Esophagus squamous epithelium (tissue), 5 donors: ENCODE measurements at places on chromosomes 2 and 18.

- no peak for DNase-seq
Observed at GRCh38 chr2:231455890-231456289, 8.4 kb downstream of the NCL start.

- no peak for DNase-seq
Observed at GRCh38 chr2:61044636-61045035, 21.0 kb upstream of the SANBR start.

- DNase-seq: no peak
Observed at GRCh38 chr2:147214914-147215313, 629.9 kb upstream of the ACVR2A start.

- no peak for DNase-seq
Observed at GRCh38 chr18:22559414-22560274, 141.9 kb upstream of the CTAGE1 start.

GRCh38 chr18:36769172-36769571 is 59.6 kb downstream of the TPGS2 start:
- no peak for DNase-seq

DNA sequence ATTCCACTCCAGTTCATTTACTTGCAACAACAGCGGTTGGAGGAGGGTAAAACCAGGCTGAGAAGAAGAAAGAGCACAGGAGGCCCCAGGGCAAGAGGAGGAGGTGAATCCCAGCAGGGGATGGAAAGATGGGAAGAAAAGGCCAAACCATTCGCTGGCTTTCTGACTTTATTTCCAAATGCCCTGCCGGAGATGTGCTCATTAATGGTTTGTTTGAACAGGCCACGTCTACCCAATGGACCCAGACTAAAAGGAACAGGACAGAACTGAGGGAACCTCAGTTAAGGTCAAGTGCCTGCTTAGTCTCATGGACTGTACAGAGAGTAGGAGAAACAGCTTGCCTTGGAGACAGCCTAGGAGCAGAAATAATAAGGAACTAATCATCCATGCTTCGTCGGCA is 121.6 kb upstream of the NDUFV2 start:
- no peak for DNase-seq

GRCh38 chr2:195051401-195051800 is 605.6 kb upstream of the SLC39A10 start:
- DNase-seq: no peak

DNA sequence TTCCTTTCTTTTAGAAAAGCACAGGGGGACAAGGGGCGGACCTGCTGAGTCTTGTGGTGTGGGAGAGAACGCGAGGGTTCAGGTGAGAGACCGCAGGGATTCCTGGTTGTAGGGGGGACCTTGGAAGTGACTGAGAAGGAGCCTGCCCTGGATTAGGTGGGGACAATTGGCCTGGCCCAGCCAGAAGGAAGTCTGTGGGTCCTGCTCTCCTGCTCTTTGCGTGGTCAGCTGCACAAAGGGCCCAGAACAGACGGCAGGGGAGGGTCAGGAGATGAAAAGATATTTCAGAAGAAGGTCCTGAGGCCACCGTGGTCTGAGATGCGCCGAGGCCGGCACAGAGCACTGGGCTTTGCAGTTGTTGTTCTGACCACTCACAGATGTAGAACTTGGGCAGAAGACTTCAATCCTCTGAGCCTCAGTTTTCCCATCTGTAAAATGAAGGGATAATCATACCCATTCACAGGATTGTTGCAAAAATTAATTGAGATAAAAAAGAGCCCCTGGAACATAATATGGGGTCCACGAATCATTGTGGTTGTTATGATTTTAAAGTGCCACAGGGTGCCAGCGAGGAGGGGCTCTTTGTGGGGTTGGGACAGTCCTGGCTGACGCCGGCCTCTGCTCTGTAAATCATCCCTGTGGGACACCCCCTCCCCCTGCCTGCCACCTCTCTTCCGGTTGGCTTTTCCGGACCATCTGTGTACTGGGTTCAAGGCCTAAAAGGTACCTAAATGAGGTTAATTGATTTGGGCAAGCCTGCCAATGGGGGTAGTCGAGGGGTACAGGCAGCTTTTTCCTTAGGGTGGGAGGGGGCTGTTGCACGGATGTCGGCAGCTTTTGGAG is 1.8 kb downstream of the LPIN1 start:
- no peak for DNase-seq

- no peak for DNase-seq
Observed at GRCh38 chr2:129481306-129482219, 497.9 kb upstream of the RAB6C start.

DNA sequence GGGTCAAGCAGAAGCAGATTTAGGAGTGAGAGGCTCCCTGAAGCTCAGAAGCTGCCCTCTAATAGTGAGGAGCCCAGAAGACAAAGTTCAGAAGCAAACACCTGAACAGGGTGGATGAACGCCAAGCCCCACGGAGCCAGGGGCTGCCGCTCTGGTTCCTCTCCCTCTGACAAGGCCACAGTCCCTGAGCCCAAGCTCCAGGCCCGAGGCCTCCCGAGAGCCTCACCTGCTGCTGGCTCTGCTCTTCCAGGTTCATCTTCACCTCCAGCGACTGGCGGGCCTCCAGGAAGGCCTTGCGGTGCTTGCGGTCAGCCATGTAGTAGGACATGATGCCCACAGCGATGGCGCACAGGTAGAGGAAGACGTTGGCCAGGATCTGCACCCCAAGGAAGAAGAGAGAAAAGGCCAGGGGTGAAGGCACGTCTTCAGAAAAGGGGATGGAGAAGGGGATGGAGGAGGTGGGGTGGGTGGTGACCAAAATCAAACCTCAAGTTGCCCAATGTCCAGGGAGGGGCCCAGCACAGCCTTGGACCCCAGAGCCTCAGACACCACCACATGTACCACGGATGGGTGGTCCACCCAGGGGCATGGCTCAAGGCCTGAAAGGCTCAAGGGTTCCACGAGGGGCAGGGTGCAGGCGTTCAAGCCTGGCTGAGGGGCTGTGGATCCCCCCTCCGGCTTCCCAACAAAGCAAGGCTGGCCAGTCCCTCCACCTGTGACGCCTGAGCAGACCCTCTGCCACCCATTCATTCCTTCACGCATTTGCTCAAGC is 47.5 kb downstream of the ADCY3 start:
- no peak for DNase-seq

GRCh38 chr2:1594373-1595171 is 149.7 kb downstream of the PXDN start:
- no peak for DNase-seq

DNA sequence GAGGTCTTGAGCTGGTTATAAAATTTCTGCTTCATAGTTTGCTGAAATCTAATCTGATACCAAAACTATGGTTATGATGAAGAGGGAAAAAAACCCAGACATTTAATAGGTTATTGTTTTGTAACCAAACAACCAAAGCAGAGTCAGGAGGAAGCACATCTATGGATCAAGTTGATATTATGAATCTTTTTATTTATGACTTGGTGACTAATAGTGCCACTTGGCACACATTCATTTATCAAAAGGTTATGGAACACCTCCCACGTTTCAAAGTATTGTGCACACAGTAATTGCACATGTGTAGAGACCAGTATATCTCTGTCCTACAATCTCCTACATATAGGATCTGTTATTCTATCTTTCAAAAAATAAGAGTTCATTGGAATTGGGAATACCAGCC is 93.0 kb downstream of the DPP4 start:
- no peak for DNase-seq

DNA sequence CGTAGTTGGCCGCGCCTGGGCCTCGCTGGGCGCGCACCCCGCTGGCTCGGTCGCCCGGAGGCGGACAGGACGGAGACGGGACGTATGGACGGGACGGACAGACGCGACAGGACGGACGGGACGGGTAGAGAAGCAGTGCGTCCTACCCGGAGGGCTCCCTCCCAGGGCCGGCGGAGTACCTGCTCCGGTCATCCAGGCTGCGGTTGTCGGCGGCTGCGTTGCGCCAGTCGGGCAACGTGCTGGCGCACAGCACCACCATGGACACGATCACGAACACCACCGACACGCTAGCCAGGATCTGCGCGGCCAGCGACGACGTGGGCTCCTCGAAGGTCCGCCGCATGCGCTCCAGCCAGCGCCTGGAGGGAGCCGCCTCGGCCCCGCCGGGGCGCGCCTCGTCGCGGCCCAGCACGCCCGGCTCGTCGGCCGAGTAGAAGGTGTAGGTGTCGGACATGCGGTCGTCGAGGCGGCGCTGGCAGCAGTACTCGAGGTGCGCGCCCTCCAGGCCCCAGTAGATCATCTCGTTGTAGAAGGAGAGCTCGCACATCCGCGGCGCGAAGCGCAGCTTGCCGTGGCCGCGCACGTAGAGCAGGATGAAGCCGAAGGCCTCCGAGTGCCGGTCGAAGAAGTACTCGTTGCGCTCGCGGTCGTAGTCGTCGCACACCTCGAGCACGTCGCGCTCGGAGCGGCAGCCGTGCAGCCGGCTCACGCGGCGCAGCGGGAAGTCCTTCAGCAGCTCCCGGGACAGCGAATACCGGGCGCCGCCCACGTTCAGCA is 903 bp downstream of the KCNG3 start:
- no peak for DNase-seq

- no peak for DNase-seq
Observed at GRCh38 chr18:8615397-8616027, 6.3 kb downstream of the RAB12 start.

- no peak for DNase-seq
Observed at GRCh38 chr2:126674075-126674744, 18.3 kb downstream of the GYPC start.

DNA sequence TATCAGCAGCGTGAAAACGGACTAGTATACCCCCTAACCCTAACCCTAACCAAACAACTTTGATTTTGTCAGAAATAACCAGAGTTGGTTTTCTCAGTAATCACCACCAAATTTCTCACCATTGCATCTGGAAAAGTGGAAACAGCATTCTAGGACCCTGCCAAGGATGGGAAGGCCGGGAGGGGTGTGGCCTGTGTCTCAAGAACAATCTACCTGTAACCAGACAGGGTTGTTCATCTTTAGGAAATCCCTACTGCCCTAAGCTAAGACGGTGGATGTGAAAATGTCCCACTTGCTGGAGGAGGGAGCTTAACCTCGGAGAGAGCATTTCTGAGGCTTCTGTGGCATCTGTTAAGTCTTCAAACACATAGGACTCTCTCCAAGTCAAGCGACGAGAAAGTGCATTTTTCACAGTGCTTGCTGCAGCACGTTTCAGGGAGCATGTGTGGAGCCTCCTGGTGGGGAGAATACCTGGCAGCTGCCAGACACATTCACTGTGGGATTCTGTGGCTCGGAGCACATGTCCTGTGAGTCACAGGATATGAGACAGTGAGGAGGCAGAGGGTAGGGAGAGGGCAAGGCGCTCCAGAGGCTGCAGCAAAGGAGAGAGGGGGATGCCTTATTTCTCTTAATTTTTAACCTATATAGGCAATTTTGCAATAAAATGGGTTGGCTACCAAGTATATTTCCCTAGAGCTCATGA is 207.5 kb downstream of the SPP2 start:
- no peak for DNase-seq

DNA sequence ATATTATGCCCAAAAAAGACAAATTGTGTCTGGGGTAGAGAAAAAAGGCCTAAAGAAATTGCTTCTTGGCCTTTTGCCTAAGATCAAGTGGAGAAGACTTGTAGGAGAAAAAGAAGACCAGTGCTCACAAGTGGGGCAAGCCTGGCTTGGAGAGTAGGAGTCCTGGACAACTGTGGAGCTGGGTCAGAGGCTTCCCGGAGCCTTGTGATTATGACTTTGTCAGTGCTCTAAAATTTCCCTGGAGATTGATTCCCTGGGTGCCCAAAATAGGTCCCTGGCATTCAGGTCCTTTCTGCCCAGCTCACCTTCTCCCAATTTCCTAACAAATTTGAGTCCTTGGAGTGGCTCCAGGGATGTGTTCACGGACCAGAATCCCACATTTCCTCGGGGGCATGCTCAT is 787 bp upstream of the TRIM54 start:
- no peak for DNase-seq

GRCh38 chr2:102848366-102848839 is 86.6 kb downstream of the TMEM182 start:
- DNase-seq: no peak

GRCh38 chr2:216195565-216196029 is 86.4 kb downstream of the XRCC5 start:
- no peak for DNase-seq

DNA sequence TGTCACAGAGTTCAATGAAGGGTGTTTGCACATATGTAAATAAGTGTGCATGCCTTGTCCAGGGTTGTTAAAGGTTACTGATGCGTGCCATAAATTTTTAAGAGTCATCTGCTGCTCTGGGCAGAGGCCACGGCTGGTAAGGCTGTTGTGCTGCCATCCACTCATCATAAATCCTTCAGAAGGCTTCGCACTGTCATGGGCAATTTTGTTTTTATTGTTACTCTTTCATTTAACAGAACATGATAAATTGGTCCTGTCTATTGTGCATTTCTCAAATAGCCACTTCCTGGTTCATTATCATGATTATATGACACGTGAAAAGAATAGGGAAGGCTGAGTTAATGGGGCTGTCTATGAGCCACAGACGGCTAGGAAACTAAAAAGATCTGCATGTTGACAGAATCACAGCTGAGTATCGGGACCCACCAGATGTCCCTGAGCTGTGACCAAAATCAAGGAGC is 634.3 kb upstream of the SOX11 start:
- DNase-seq: no peak
